Keratinocyte (primary cell): ENCODE measurements at places on chromosomes 4 and X.
A peak's percentile ranks its signal among the peaks of the same experiment; 100 is the strongest.

DNA sequence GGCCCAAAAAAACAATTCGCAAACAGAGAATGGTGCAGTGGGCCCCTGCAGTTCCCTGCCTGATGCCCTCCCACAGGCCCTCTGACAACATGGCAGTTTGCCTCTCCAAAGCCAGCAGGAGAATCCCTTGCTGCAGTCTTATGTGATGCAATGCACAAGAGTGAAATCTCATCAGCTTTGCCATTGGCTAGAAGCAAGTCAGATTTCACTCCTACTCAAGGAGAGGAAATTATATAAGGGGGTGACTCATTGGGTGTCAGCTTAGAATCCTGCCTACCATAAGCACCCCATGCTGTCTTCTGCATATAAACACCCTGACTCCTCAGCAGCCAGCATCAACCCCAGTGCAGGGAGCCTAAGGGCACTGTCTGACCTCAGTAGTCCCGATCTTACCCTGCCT, 157.3 kb upstream of the LDB2 start:
- peak; percentile 11 for DNase-seq

DNA sequence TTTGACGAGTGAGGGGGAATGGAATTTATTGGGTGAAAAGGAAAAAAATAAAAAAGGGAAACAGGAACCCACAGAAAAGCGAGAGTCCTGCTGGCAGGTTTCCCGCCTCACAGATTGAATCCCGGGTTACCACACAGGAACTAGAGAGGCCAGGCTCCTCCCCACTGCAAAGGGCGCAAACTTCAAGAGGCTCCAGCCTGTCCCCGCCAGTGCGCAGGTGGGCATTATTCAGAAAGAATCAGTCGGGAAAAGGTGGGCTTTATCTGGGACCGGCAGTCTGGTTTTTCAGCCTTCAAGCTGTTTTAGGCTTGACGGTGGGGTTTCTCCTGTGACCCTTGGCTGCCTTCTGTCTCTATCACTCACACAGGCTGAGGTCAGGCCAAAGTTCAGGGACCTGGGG, 1496.8 kb downstream of the RPA4 start:
- DNase-seq, result no peak

GRCh38 chr4:123256901-123257300, 139.7 kb upstream of the SPRY1 start:
- DNase-seq, result no peak

DNA sequence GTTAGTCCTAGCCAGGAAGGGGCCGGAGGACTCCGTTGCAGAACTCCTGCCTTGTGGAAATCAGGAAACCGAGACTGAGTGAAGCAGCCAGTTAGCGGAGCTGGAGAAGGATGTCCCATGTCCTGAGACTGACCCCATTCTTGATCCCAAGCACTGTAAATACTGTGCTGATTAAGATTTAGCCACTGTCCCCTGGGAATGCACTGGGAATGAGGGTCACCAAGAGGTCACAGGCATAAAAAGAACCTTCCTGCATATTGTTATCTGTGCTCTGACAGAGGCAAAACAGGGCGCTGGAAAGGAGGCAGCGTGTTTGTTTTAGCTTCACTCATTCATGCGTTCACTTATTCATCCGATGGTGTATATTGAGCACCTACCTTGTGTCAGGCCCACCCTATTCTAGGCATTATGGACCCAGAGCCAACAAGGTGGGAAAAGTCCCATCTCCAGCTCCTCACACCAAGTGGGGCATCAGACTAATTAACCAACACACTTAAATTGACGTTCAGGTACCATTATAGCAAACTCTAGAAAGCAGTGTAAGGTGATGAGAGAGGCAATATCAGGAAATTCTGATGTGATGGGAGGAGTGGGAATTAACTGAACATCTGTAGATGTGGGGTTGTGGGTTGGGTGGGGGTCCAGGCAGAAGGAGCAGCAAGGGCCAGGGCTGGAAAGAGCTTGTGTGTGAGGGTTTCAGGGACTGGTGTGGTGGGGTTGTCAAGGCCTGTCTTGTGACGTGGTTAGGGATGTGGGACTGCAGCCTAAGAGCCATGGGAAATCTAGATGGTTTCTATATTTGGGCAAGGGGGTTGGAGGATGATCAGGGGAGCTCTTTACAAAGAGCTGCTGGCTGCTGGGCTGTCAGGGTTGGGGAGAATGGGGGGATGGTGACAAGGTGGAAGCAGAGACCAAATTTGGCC, 10.6 kb upstream of the SLC2A9 start:
- no peak for DNase-seq

DNA sequence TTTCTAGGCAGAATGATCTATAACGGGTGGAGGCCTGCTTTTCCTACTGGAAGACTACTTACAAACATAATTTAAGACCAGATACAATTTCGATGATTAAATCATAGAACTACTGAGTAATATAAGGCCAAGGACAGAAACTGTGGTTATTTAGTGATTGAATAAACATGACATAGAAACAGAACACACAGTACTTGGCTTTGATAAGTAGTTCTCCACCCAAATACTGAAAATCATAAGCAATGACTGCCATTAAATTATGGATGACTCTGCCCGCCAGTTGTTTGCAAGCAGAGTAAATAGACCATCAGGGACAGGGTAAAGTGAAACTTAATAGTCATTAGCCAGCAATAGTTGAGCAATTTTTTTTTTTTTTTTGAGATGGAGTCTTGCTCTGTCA, 17.2 kb upstream of the SMIM14 start:
- DNase-seq, result no peak

- DNase-seq, result no peak
Observed at GRCh38 chr4:138522366-138522765, 280.2 kb upstream of the SLC7A11 start.

GRCh38 chr4:71807469-71807868, 23.6 kb upstream of the GC start:
- DNase-seq, result no peak

- DNase-seq, result no peak
Observed at GRCh38 chr4:137748616-137749015, 216.3 kb upstream of the PCDH18 start.

DNA sequence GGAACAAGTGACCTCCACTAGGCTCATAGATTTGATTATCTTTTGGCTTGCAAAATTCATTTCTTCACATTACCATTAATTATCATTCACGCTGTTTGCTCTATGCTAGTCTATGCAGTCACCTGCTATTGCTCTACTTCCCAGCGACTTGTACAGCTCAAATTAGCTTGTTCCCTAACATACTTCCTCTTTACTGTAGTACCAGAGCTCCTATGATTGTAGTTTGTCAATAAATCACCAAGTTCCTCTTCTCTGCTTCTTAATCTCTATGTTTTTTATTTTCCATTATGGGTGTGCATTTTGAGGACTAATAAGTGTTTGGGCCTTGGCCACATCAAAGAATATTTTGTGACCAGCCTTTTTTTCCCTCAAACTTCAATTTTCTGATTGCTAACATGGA, 6.2 kb upstream of the GSPT2 start:
- DNase-seq, result no peak

GRCh38 chrX:129833153-129833990, 10.3 kb downstream of the ZDHHC9 start:
- no peak for DNase-seq

DNA sequence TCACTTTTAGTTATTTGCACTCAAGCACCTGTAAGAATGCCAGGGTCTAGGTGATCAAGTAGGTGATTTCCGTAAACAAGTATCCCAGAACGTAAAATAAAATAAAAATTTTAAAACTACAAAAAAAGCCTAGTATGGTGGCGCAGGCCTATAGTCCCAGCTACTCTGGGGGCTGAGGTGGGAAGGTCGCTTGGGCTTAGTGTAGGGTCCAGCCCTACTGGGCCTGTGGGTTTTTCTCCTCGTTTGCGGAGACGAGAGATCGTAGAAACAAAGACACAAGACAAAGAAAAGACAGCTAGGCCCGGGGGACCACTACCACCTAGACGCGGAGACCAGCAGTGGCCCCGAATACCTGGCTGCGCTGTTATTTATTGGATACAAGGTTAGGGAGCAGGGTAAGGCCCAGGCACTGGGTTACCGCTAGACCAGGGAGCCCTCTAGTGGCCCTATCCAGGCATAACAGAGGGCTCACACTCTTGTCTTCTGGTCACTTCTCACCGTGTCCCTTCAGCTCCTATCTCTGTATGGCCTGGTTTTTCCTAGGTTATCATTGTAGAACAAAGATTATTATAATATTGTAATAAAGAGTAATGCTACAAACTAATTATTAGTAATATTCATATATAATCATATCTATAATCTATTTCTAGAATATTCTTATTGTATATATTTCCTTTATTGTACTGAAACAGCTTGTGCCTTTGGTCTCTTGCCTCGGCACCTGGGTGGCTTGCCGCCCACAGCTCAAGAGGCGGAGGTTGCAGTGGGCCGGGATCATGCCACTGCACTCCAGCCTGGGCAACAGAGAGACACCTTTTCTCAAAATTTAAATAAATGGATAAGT, 38.4 kb downstream of the SAGE1 start:
- peak; percentile 5 for DNase-seq

DNA sequence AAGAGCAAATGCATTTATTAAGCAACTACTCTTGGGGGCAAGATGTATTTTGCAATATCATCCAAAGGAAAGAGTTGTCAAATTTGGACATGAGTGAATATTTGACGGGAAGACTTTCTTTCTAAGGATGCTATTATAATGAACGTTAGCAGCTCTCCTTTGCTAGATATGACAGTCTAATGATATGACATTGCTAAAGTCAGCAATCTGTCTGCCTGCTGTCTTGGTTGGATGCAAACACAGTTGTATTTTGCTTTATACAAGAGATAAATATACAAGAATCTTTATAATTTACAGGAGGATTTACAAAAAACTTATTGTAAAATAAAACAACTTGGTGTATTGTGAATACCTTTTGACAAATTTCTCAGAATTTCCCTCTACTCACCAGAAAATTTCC, 37.5 kb downstream of the MAGEC1 start:
- DNase-seq, result no peak

DNA sequence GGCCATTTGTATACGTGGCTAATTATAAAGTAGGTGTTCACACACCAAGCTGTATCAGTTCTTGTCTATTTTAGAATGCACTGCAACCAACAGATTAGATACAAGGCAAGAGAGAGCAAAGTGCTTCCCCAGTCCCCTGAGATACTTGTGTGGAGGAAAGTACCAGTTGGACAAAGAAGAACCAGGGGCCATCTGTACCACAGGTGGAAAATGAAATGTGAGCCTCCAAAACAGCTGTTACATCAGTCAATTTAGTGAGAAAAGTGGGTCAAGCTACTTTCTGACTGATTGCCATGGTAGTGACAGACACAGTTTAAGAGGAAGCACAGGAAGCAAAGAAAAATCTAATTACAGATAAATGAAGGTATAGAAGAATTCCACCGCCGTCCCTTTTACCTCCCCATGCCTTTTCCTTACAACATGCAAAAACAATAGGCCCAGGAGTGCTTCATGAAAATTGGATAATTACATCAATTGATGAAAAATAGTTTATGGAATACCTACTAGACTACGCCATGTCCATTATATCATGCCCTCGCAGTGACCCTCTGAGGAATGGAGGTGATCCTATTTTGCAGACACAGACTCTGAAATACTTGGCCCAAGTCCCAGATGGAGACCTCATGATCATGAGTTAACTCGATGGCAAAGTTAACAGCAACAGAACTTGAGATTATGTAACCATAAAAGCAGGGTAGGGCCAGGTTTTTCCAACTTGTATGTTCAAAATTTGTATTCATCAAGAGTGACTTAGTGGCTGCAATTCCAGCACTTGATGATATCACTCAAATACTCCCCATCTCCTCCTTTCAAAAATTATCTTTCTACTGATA, 15.8 kb downstream of the SMPX start:
- no peak for DNase-seq

DNA sequence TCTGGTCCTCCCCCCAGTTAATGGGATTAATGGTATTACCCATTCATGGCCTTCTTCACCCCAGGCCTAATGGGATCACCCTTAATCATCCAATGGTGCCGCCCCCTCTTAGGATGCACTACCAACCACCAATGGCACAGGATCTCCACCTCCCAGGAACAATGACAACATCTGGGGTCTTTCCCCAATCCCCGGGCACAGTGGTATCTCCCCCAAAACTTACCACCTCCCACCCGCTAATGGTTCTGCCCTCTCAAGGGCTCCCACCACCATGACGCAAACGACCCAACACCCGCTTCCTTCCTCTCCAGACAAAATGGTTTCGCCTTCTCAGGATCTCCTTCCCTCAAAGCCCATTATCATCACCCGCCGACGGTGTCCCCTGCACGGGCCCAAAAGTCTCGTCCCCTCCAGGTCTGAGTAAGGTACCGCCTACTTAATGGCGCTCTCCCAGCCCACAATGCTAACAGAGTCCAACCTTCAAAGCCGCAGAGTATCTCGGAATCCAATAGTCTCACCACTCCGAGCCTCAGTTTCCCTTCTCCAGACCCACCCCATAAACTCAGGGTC, 458 bp downstream of the GRIPAP1 start:
- DNase-seq, result no peak

- DNase-seq, result no peak
Observed at GRCh38 chr4:124867536-124867935, 155.0 kb upstream of the ANKRD50 start.

DNA sequence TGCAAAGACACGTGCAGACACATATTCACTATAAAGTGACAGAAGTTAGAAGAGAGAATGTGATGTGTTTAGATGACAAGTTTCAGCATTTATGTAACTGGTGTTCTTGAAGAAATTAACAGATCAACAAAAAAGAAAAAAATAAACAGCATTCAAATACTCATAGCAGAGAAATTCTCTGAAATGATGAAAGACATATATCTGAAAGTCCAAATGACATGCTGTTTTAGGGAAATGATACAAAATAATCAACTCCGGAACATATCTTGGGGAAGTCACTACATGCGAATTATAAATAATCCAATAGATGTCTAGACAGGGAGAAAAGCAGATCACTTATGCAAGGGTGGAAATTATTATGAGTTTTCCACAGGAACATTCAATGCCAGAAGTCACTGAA, 146.0 kb downstream of the SPANXN4 start:
- DNase-seq, result no peak

DNA sequence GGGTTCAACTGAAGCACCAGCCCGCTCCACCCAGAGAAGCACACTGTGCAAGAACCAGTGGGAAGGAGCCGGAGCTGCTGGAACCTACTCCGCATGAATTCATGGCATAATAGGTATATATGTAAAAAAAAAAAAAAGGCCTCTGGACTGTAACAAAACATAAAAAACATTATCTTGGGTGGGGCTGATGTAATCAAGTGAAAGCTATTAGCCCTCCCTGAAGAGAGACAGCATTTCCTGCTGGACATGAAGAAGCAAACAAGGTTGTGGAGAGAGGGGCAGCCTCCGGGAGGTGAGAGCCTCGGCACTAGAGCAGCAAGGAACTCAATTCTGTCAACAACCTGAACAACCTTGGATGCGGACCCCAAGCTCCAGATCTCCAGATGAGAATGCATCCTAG, 50.7 kb downstream of the PLAC1 start:
- no peak for DNase-seq

GRCh38 chr4:103292959-103293358, 94.8 kb upstream of the CENPE start:
- no peak for DNase-seq

- no peak for DNase-seq
Observed at GRCh38 chr4:107719207-107719921, 670 bp downstream of the PAPSS1 start.

- DNase-seq, result no peak
Observed at GRCh38 chr4:54709400-54709799, 51.6 kb downstream of the KIT start.
